ENCODE measurements at places on chromosomes 3 and 15.
A peak's percentile ranks its signal among the peaks of the same experiment; 100 is the strongest.

DNA sequence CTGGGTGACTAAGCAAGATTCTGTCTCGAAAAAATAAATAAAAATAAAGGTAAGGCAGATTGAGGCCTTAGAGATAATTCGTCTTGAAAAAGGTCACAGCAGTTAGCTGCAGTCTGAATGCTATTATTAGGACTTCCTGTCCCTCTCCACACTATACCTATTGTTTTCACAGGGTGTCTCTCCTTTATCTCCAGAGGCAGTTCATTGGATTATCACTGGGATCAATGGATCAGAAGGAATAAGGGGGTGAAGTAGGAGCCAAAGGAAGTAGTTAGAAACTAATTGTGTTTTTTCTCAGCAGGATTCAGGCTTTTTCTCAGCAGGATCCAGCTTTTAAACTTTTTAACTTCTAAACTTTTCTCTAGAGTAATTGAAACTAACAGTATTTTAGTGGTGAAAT is 326.9 kb downstream of the IL5RA start:
- no peak for DNase-seq

GRCh38 chr3:127953091-127954035 is 38.3 kb downstream of the KBTBD12 start:
- DNase-seq: no peak

- no peak for DNase-seq
Observed at GRCh38 chr15:42725331-42725903, 11.5 kb downstream of the CDAN1 start.

DNA sequence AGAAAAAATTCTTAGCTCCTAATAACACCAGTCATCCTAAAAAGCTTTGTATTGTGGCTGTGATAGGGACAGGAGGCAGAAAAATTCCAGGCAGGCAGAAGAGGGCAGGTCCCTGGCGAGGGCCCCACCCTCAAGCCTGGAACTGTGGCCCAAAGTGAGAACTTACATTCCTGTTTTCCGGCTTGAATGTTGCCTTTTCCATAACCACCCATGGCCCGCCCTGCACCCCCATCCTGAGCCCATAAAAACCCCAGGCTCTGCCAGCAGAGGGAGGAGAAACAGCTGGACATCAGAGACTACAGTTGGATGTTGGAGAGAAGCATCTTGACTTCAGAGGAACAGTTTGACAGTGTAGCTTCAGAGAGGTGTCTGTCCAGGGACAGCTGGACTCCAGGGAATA is 37.3 kb downstream of the SLCO2A1 start:
- peak; percentile 29 for DNase-seq

DNA sequence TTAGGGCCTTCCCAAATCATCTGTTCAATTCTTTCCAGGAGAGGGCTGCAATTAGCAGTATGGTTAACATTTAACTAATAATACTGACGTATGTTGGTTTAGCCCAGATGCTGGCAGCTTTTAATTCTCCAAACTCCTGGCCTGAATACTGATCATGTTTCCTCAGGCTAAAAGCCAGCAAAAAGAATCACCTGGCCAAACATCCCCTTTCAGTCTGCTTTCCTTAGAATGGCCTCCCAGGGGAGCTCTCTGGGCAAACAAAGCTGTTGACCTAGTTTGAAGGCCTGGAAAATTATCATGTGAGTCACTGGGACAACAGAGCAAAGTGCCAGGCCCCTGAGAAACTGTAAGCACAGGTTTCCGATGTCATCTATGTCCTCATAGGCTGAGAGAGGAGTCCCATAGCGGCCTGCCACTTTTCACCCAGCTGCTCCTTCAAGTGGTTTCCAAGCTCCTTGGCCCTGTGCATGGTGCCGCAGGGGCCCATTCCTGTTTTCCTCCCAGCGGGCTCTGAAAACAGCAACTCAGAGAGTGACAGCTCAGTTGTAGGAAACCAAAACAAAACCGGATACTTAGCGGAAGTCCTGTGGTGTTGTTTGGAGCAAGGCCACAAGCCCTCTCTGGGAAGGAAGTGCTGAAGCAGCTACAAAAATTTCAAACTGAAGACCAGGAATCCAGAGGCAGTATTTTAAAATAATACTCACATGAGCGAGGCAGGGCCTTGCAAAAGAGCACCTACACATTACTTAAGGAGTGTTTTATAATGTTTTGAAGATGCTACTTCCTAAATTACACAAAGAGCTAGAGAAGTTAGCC is 36.5 kb upstream of the RAB11A start:
- peak; percentile 74 for DNase-seq

DNA sequence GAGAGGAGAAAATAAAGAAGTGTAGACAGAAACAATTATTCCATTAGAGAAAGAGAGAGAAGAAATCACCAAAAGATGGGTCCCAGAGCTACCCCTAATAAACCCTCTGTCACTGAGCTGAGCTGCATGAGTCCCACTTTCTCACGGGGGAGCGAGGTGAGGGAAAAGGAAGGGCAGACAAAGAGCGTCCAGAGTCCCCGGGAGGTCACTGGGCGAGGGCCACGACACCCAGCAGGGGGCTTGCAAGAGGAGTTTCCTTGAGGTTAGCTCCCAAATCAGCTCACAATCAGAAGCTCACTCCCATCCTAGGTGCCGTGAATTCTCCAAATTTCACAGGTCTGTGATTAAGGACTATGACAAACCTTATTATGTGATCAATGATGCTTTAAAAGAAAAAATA is 62.3 kb downstream of the XXYLT1 start:
- peak; percentile 18 for DNase-seq

DNA sequence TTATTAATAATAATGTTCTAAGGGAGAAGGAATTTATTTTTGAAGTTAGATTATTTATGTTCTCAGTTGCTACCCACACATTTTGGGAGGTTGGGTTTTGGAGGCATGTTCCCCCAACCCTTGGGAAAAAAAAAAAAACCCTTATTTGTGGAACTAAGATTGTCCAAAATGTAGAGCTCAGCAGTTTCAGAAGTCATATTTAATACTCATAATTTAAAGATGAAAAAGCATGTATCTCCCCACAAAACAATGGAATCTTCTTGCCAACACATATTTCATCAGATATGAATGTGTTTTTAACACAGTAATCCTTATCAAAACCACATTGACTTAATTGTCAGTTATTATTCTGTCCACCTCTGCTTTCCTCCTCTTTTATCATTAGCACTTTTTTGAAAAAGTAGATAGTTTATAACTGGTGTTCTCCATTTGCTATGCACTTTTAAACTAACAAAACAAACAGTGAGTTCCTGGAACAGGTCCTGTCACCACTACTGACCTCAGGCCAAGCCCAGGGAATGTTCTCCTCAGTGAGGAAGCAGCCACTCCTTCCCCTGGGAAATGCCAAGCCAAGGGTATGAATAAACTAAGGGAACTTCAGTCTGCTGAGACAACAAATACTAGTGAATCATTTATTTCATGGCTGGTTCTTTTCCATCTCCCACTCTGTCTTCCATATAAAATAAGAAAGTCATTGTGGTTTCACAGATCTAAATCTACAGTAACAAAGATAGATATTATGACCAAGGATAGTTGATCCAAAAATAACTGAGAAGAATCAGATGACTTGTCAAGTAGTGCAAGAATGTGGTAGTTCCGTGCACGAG is 414.4 kb upstream of the ALCAM start:
- no peak for DNase-seq

DNA sequence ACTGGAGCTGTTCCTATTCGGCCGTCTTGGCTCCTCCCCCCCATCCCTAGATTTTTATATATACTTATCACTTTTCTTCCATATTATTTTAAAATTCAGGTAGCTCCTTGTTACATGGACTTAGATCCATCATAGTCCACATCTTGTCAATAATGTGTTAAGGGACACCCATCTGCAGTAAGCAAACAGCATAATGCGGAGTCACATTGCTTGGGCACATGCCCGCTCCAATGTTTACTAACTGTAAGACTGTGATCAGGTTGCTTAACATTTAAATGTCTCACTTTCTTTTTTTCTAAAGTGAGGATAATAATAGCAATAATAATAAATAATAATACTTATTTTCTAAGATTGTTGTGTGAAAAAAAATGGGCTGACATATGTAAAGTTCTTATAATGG is 303.2 kb upstream of the SOX14 start:
- no peak for DNase-seq

DNA sequence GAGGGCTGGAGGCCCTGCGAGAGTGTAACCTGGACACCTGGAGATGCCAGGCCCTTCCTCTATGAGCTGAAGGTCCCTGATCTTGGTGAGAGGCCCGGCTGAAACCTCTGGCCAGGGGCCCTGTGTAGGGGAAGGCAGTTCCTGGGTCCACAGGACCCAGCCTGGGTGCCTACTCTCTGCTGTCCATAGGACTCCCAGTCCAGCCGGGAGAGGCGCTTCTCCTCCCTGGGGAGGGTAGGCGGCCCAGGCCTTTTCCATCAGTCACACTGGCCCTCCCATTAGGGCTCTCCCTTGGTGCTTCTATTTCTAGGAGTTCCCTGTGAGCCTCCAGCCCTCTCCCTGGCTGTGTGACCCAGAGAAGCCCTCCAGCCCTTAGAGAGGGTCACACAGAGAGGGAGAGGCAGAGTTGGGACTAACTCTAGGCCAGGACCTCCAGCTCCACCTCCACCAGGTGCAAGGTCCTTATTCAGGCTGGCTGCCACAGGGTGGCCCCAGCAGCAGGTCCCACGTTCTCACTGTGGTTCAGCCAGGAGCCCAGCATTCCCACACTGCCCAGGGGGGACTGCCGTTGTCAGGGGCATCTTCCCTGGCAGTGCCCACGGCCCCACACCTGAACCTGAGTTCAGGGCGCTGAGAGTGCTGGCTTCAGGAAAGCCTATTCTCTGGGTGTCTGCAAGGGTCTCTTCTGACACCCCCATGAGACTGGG is 146.8 kb downstream of the SMAD6 start:
- DNase-seq: peak; percentile 37

GRCh38 chr3:157086060-157086750 is 73.7 kb downstream of the CCNL1 start:
- DNase-seq: no peak

DNA sequence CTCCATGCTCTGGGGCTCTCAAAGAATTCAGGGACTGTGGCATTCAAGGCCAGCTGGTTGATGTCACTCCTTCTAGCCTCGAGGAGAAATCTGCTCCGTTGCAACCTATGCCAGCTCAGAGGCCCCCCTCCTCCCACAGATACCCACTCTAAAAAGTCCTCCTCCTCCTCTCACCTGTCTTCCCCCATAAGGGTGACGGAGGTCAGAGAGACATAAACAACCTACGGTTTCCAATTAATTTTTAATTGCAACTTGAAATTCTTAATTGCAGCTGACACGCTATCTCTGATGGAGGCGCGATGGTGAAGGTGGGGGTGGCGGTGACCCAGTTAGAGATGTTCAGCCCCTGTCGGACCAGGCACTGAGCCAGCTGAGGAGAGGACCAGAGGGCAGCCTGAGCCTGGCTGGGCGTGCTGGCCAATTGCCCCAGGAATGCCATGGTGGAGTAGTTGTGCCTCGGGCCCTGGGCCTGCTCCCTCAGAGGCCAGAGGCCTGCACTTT is 43.2 kb upstream of the INSYN1 start:
- no peak for DNase-seq

GRCh38 chr3:76502076-76502475 is 537.8 kb upstream of the ROBO2 start:
- DNase-seq: no peak

DNA sequence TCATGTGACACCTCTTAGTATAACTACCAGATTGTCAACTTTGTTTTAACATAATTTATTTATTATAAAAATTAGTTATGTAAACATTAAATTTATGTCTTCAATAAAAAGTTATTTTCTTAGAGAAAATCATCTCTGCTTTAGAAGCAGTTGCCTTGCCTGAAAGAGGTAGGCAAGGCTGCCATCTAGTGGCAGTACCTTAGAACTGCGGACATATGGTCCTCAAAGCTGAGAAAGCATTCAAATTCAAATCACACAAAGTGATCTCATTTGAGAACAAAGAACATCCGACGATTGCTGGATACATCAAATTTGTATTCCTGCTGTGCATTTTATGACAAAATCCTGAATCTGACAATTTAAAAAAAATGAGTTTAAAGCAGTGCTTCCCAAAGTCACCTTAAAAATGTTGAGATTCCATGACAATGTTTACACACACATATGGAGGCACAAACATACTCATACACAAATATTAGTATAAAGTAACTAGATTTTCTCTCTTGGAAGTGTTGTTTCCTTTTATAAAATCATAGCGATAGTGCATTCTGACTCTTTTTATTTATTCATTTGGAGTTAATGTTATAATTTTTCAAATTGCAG is 617.4 kb downstream of the CADM2 start:
- peak; percentile 57 for DNase-seq

GRCh38 chr15:64809649-64810496 is 15.6 kb downstream of the PIF1 start:
- peak; percentile 90 for DNase-seq

- no peak for DNase-seq
Observed at GRCh38 chr3:36147934-36148558, 232.3 kb upstream of the STAC start.

GRCh38 chr3:2599471-2599870 is 500.8 kb downstream of the CNTN4 start:
- DNase-seq: no peak

- peak; percentile 38 for DNase-seq
Observed at GRCh38 chr3:183500981-183501704, 54.4 kb downstream of the KLHL6 start.

DNA sequence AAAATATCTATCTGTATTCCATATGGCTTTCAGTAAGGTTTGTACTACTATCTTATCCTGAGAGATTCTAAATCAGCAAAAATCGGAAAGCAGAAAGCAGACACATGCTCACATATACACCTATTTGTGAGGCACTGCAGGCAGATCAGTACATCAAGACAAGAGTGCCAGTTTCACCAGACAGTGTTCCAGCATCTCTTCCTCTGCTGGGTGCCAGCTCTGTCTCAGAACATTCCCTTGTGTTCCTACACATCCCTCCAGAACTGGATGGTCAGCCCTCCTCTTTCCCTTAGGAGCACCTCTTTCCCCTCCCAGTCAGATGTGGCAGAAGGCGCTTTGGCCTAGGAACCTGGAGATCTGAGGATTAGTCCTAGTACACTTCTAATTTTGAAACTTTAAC is 121.3 kb upstream of the IL12A start:
- no peak for DNase-seq

GRCh38 chr3:196227629-196228493 is 11.5 kb downstream of the SLC51A start:
- DNase-seq: no peak

DNA sequence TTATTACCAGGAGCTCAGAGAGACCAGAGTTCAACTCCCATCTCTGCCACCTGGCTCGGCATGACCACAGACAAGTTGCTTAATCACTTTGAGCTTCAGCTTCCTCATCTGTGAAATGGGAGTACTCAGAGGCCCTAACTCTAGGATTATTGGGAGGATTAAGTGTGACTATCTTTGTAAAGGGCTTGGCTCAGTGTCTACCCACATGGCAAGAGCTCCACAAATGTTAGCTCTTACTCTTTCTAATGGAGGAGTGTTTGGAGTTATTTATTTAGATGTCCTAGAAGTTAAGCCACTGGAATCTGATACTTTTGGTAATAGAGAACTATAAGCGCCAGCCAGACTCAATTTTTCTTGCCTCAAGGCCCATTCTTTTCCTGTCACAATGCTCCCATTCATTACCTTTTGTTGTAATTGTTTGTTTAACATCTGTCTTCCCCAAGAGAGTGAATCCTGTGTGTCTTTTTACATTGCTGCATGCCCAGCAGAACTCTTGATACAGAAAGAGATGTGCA is 12.3 kb upstream of the LMCD1 start:
- no peak for DNase-seq

GRCh38 chr3:45103753-45104714 is 42.1 kb downstream of the CDCP1 start:
- no peak for DNase-seq

GRCh38 chr3:51706788-51707731 is at the start of gene GRM2:
Gene GRM2 (plus strand): TSS chr3:51707068. CDS start chr3:51708984, 1,916 bp downstream.
- DNase-seq: no peak

- DNase-seq: no peak
Observed at GRCh38 chr3:124248471-124249028, 256.6 kb upstream of the ROPN1 start.

GRCh38 chr15:59360896-59361295 is 11.8 kb downstream of the MYO1E start:
- DNase-seq: no peak

Measured in activated CD8-positive, alpha-beta memory T cell treated with anti-CD3 and anti-CD28 coated beads, Interleukin-2, amount 50 U/mL, for 48 hours (primary cell).